Naive thymus-derived CD4-positive, alpha-beta T cell (primary cell): ENCODE measurements at places on chromosomes 12 and 14. TPM values are rescaled to one million over a fixed set of nuclear protein-coding genes. Genes with fewer than 3 reads are reported as not detected.
A peak's percentile ranks its signal among the peaks of the same experiment; 100 is the strongest.

GRCh38 chr14:69887740-69888657, 8.8 kb downstream of the SMOC1 start:
- no peak overlapping the region for H3K4me3 ChIP-seq
- H3K27ac ChIP-seq = no peak overlapping the region
- H3K27me3 ChIP-seq = no peaks in the 10 kb centered on the region
- no peaks in the 10 kb centered on the region for H3K36me3 ChIP-seq

DNA sequence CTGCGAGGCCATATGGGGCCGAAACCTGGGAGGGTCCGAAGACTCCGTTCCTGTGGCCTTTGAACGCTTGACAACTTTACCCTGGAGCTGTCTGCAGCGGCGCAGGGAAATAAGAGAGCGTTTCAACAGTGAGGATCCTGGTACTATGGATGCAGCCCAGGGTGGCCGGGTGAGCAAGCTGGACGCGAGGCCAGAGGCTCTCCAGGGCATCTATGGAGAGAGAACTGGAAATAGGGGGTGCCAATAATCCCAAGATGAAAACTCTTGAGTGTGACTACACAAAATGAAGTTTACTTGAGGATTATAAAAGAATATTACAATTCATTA, 1.1 kb upstream of the ABCC9 start:
- H3K36me3 ChIP-seq = no peaks in the 10 kb centered on the region
- no peak for DNase-seq
- peaks cover 8% of the 10 kb centered on the region for H3K27me3 ChIP-seq

Gene FAM181A
- polyA plus RNA-seq = not detected

DNA sequence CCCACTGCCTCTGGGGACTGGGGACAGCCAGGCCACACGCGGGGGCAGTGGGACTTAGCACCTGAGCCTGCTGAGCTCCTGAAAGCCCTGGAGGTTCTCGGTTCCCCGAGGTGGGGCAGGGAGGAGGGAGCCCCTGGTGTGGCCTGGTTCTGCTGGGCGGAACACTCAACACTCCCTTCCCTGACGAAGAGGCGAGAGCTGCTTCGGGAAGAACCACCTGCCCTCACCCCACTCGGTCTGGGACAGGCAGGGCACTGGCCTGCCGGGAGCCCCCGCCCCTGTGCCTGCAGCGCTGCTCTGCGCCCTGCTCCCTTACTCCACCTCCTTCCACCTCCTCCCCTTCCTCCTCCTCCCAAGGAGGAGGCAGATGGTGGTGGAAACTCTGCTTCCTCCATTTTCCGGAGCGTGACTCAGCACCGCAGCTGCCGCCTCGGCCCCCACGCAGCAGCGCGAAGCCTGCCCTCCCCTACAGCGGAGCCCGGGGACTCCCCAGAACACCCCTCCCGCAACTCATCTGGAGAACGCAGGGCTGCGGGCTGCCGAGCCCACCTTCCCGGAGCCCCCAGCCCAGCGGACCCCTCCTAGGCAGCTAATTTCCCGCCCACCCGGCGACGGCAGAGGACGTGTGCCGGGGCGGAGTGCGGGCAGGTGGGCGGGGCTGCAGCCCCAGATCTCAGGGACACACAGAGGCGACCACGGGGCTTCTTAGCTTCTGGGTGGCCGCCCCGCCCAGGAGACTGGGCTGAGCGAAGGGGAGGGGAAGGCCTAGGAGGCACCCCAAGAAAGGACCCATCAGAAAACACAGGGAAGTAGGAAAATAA, 11.7 kb upstream of the INF2 start:
- no peaks in the 10 kb centered on the region for H3K36me3 ChIP-seq
- peak overlapping the region; percentile 40 for H3K27ac ChIP-seq
- H3K4me1 ChIP-seq = peaks cover 6% of the 10 kb centered on the region
- DNase-seq = peak; percentile 38
- no peaks in the 10 kb centered on the region for H3K27me3 ChIP-seq

- no peak overlapping the region for H3K27ac ChIP-seq
- no peaks in the 10 kb centered on the region for H3K36me3 ChIP-seq
- H3K4me3 ChIP-seq = no peak overlapping the region
- no peaks in the 10 kb centered on the region for H3K27me3 ChIP-seq
Observed at GRCh38 chr12:113151655-113152054, 2.1 kb downstream of the CFAP73 start.

Gene LRP1-AS
- not detected for polyA plus RNA-seq

- H3K27ac ChIP-seq = no peak overlapping the region
Observed at GRCh38 chr14:66514213-66514612, 6.3 kb downstream of the GPHN start.

DNA sequence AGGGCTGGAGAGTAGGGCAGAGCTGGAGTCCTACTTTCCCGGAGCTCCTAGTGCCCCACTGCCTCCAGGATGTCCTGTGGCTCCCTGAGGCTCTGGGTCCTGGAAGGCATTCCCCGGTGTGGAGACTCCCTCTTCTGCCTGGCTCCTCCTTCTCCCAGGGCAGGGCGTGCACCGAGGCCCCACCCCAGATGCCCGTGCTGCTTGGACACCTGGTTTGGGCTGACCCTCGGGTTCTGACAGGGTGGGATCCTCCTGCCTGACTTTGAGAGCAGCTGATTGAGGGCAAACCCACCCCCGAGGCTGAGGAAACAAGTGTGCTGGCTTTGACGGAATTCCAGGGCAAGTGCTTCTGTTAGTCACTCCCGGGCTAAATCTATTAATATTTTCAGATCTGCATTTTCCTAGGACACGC, 15.4 kb downstream of the TEAD4 start:
- no peaks in the 10 kb centered on the region for H3K27me3 ChIP-seq
- DNase-seq = no peak

GRCh38 chr14:104592292-104592672, 12.3 kb downstream of the TMEM179 start:
- H3K4me3 ChIP-seq = no peak overlapping the region
- H3K4me1 ChIP-seq = no peaks in the 10 kb centered on the region
- no peaks in the 10 kb centered on the region for H3K27me3 ChIP-seq
- H3K36me3 ChIP-seq = no peaks in the 10 kb centered on the region
- no peak for DNase-seq

Gene FAM186B
- polyA plus RNA-seq = 0.13 TPM

GRCh38 chr12:2687726-2688125, 107.0 kb upstream of the FKBP4 start:
- no peak for DNase-seq
- H3K4me1 ChIP-seq = peaks cover 9% of the 10 kb centered on the region
- no peak overlapping the region for H3K4me3 ChIP-seq
- no peaks in the 10 kb centered on the region for H3K36me3 ChIP-seq
- no peaks in the 10 kb centered on the region for H3K27me3 ChIP-seq

DNA sequence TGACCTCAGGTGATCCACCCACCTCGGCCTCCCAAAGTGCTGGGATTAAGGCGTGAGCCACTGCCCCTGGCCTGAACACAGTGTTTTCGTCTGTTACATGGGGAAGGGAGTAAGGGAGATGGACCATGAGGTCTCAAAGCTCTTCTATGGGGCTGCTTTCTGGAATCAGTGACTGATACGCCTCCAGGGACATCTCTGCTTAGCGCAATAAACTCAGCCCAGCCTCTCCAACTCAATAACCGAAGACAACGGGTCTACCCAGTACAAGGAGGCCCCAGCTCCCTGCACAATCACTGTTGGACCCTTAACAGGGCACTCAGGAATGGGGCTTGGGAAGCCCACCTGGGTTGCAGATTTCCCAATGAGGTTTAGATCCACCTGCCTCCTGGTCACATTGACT, 42.6 kb upstream of the CHGA start:
- no peak for DNase-seq
- no peaks in the 10 kb centered on the region for H3K27me3 ChIP-seq

DNA sequence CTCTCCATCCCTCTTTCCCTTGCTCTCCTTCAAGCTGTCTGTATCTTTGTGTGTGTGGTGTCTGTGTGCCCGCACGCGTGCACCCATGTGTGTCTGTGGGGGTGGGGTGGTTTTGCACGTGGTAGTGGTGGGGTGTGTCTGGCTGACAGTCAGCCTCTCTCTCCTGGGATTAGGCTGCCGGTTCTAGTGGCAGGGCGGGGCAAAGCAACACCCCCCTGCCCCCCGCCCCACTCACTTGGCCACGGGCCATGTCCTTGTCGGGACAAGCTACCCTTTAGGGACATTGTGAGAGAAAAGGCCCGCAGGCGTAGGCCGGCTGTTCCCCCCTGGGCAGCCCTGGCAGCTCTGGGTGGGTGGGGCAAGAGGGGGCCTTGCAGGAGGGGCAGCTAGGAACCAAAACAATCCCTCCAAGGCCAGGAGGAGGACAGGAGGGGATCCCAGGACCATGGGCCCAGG, 182.6 kb downstream of the ALG10 start:
- no peak overlapping the region for H3K4me3 ChIP-seq
- no peaks in the 10 kb centered on the region for H3K27me3 ChIP-seq
- H3K36me3 ChIP-seq = no peaks in the 10 kb centered on the region
- H3K4me1 ChIP-seq = no peaks in the 10 kb centered on the region

Gene NTN4
- not detected for polyA plus RNA-seq
